ENCODE measurements at places on chromosomes 4 and X.

DNA sequence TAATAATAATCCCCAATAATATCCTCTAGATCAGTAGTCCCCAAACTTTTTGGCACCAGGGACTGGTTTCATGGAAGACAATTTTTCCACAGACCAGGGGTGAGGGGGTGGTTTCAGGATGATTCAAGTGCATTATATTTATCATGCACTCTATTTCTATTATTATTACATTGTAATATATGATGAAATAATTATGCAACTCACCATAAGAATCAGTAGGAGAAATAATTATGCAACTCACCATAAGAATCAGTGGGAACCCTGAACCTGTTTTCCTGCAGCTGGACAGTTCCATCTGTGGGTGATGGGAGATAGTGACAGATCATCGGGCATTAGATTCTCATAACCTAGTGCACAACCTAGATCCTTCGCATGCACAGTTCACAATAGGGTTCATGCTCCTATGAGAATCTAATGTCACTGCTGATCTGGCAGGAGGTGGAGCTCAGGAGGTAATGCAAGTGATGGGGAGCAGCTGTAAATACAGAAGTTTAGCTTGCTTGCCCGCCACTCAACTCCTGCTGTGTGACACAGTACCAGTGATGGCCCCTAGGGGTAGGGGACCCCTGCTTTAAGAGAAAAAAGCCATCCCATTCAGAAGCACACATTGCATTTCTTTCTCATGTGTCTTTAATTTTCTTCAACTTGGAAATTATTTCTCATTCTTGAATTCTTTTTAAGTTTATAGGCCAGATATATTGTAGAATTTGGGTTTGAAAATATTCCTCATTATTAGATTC, 16.0 kb upstream of the SH3RF1 start:
- no peak for DNase-seq

DNA sequence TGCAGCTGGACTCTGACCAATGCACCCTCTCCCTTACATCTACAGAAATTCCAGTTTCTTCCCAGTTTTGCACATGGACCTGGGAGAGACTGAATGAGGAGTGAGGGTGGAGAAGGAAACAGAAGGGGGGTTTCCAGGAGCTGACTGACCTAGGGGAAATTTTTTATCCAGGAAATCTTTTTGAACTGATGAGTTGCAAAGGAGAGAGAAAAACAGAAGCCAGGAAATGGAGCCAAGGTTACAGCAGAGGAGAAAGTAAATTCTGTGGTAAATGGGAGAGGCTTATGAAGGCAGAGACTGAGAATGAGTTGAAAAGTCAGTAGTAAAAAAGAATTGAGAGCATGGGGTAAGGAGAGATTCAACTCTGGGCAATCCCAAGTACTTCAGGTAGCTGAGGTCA, 192.8 kb downstream of the SMIM20 start:
- no peak for DNase-seq

DNA sequence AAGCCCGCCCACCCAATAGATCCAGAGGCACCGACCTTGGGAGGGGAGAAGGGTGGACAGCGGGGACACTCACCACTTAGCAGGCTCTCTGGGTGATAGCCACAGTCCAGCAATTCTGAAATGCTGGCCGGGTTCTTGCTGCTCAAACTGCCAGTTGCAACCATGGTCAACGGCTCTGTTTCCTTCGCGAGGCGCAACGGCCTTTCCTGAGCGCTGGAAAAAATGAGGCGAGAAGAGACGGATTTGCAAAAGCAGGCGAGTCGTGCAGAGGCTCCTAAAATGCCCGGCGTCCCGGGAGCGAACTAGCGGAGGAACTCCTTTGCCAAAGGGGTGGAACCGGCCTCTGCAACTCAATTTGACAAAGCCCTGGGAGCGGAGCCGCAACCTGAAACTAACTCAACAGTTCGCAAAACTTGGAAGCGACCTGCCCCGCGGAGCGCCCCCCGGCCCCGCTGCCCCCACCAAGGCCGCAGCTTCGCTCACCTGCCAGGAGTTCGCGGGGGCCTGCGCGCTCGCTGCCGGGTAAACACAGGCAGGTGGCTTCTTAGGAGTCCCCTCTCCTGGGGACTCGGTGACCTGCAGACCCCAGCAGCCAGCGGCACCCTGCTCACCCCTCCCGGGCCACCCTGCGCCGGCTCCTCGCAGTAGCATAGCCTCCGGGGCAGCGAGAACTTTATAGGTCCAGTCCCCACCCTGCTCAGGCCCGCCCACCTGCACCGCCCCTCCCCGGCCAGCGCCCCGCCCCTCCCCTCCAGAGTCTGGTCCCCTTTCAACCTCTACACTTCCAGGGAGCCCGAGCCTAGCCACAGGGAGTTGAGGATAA, at the start of gene DDIT4L:
Gene DDIT4L, minus strand, starts transcription at position 649 of the 823 bp plus-strand sequence. Its CDS starts 485 bp downstream, at position 164.
- DNase-seq = peak; percentile 44

DNA sequence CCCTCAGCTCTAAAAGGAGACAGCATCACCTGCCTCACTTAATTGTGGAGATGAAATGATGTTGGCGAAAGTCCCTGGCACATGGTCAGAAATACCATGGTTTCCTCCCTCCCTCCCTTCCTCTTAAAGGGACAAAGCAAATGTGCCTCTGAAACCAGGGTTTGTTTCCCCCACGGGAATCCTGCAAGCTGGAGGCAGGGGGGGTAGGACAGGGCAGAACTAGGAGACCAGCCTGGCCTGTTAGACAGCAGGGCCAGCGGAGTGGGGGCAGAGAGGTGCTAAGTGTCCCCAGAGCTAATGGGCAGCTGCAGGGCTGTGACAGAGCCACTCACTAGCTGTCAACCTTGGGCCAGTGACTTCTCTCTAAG, 5.7 kb downstream of the RTL5 start:
- no peak for DNase-seq

GRCh38 chr4:10732914-10733415, 48.4 kb upstream of the CLNK start:
- DNase-seq = no peak

DNA sequence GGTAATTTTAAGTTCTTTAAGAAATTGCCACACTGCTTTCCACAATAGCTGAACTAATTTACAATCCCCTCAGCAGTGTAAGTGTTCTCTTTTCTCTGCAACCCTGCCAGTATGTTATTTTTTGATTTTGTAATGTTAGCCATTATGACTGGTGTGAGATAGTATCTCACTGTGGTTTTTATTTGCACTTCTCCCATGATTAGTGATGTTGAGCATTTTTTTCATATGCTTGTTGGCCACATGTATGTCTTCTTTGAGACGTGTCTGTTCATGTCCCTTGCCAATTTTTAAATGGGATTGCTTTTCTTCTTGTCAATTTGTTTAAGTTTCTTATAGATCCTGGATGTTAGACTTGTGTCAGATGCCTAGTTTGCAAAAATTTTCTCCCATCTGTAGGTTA, 86.1 kb downstream of the BMP3 start:
- no peak for DNase-seq

DNA sequence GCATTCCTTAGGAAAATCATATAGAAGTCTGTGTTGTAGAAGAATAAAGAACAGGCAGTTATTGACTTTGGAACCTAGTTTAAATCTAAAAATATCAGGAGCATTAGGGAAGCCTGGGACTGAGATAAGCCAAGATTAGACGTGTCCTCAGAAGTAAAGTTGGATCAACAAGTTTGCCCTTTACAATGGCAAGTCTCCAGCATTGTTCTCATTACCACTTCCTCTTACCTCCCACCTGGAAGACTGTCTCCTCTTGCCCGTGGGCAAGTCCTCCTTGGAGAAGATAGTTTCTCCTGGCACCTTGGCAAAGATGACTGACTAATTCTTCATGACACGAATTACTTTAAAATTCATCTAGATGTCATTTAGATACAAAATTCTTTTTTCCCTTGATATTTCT, 37.8 kb downstream of the CNKSR2 start:
- no peak for DNase-seq

All from neuronal stem cell (in vitro differentiated cells).